ENCODE measurements at places on chromosomes 3 and 15.

- no peak for DNase-seq
Measured at GRCh38 chr15:77983091-77983707, 94.3 kb downstream of the TBC1D2B start.

- no peak for DNase-seq
Measured at GRCh38 chr3:10996345-10997013, 3.9 kb downstream of the SLC6A1 start.

DNA sequence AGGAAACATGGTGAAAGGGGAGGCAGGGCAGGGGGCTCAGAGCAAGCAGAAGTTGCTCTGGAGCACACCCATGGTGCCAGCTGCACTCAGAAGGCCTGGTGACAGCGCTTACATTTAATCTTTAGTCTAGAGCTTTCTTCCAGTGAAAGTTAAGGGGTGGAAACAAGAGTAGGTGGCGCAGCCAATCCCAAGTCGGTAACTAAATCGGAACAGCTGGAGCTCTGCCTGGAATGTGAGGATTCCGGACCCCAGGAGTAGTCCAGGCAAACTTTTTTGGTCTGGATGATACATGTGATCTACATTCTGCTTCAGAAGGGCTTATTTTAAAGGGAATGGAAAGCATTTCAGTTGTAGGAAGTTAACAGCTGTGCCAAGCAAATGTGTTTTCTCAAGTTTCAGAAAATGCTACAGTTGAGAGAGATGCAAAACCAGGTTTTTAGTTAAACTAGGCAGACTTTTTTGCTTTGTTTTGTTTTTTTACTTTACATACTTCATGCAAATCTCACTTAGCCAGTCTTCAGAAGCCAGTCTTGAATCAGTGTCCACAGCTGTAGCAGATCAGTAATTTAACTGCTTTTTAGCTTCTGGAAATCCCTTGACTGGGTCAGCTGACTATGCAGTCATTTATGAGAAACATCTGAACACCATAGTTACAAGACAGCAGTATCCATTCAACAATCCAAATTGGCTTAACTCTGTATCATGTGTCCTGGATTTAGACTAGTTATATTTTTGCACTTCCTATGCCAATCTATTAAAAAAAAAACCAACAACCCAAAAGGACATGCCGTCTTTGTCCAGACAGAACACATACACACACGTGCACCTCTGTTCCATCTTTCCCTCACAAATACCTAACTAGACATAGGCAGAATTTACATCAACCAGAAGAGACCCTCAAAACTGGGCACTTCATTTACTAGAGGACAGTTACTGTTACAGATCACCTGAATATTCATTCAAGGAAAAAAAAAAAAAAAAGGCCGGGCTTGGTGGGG, 33.2 kb downstream of the ZNF106 start:
- no peak for DNase-seq

GRCh38 chr15:52893338-52893737, 103.2 kb upstream of the ONECUT1 start:
- no peak for DNase-seq

GRCh38 chr3:127697551-127698240, 24.9 kb downstream of the ABTB1 start:
- DNase-seq, result peak; percentile 40

- no peak for DNase-seq
Measured at GRCh38 chr3:20055020-20055775, 15.0 kb downstream of the KAT2B start.

DNA sequence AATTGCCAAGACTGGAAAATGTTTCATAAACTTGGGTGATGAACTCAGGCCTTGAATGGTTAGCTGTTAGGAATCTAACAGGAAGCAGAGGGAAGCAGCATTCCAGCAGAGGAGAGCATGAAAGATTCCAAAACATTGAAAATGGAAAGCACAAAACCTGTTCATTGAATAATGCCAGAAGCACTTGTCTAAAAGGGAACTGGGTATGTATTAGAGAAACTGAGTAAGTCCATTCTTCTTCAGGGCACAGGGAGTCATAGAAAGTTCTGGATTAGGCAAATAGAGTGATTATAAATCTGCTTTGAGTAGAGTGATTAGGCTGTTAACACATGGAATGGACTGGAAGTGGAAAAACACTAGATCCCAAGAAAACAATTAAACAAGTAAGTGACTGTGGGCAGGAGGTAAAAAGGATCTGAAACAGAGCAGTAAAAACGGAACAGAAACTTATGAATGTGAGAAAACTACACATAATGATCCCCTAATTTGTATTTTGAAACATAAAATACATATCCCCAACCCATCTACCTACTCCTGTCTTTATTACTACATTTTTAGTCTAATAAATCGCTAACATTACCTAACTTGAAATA, 343.4 kb downstream of the TBC1D5 start:
- no peak for DNase-seq

- DNase-seq, result no peak
Measured at GRCh38 chr3:4615750-4616149, 122.6 kb downstream of the ITPR1 start.

DNA sequence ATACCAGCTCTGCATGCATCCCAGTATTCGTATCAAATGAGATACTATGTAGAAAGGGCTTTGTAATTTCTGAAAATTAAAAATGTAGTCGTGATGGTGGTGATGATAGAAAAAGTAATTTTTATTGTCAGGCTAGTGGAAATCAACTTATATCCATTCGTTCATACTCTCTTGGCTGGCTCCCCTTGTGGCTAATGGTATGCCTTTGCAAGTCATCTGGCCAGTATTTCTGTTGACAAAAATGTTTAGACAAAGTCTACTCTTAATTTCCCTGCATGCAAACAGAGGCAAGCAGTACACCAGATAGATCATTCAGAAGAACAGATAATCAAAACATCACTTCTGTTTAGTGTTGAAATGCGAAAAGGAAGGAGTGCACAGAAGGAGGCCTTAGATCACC, 49.6 kb upstream of the DUT start:
- no peak for DNase-seq

- DNase-seq, result no peak
Measured at GRCh38 chr15:88664151-88664778, 25.4 kb downstream of the ISG20 start.

GRCh38 chr3:105473521-105474223, 107.0 kb downstream of the ALCAM start:
- no peak for DNase-seq

GRCh38 chr3:138418601-138419206, 15.7 kb upstream of the ESYT3 start:
- DNase-seq, result no peak

DNA sequence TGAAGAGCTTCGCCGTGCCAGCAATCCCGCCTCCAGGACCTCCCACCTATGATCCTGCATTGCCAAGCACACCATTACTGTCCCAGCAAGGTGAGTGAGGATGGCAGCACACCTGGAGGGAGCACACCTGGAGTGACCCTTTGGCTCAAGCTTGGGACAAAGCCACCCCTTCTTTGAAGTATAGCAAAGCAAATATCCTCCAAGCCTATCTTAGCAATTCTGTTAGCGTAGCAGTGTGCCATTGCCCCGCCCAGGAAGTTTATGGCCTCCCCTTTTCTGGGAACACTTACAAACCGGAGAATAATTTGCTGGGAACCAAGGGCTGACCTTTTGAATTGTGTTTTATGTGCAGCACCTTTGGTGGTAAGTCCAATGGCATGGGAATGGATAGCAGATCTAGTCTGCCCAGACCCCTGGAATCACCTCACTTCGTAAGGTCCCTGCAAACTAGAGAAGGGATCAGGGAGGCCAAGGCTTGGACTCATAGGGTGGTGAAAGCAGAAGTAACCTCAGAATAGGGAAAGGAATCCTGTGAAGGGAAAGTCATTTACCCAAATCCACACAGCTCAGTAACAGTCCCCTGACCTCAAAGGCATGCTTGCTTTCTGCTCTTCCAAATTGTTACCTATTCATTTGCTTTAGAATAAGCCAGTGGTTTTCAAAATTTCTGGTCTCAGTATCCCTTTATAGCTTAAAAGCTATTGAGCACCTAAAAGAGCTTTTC, 70.1 kb downstream of the HCN4 start:
- no peak for DNase-seq

- DNase-seq, result no peak
Measured at GRCh38 chr15:34038871-34039789, at the start of gene AVEN. Gene AVEN (minus strand): TSS chr15:34039204. CDS start chr15:34039046, 158 bp downstream.

- no peak for DNase-seq
Measured at GRCh38 chr3:116298151-116298550, 147.1 kb downstream of the LSAMP start.

DNA sequence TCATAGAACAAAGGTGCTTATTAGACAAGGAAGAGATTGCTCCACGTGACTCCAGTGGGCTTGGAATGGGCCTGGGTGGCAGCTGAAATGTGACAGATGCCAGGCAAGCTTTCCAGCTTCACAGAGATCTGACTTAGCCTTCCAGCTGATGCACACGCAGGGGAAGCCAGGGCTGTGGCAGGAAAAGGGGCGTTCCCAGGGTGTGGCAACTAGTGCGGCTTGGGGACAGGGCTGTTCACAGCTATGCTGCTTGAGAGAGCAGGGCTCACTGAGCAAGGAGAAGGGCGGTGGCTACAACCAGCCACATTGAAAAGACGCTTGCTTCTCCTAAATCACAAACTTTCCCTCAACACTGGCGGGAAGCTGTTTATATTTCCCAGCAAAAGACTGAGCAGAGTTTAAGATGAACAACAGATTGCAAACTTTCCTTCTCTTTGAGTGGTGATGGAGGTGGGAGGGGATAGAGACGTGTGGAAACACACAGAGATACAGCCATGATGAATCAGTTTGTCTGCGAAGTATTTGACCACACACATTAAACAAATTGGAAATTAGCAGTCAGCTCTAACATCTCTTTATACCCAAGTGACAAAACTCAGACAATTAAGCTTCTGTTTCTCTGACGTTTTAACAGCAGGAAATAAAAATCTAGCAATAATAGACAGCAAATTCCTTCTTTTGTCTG, 127.5 kb downstream of the BDH1 start:
- no peak for DNase-seq

DNA sequence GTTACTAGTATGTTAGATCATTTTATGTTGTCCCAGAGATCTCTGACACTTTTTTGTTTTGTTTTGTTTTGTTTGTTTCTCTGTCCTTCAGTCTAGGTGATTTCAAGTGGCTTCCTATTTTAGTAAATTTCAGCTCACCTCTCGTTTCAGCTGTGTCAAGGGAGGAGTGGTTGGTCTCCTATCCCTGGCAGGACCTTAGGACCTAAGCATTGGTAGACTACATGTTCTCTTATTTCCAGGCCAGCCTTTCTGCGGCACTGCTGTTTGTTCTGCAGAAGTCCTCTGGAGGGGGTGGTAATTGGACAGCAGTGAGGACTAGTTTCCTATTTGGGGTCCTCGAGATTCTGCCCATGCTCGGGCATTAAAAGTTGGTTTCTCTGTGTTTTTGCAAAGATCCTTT, 31.8 kb downstream of the MGA start:
- DNase-seq, result no peak

GRCh38 chr3:157063926-157064325, 96.0 kb downstream of the CCNL1 start:
- DNase-seq, result no peak

DNA sequence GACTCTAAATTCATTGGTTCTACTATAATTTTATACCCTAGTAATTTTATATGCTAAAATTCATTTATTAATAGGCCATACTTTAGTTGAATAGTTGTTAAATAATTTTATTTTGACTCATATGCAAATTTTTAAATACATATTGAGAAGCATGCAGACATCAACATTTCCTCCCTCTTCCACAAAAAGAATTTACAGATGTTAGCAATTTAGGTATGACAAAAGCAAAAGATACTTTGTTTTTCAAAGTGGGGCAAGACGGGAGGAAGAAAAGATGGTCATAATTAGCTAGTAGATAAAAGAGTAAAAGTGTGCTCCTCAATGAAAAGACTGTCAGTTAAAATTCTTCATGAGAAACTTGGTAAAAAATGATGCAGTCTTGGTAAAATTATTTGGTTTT, 148.9 kb upstream of the TSPAN3 start:
- DNase-seq, result no peak

GRCh38 chr3:127001486-127002194, 18.7 kb downstream of the PLXNA1 start:
- DNase-seq, result no peak

GRCh38 chr15:72599855-72600464, 54.5 kb upstream of the GOLGA6B start:
- no peak for DNase-seq

DNA sequence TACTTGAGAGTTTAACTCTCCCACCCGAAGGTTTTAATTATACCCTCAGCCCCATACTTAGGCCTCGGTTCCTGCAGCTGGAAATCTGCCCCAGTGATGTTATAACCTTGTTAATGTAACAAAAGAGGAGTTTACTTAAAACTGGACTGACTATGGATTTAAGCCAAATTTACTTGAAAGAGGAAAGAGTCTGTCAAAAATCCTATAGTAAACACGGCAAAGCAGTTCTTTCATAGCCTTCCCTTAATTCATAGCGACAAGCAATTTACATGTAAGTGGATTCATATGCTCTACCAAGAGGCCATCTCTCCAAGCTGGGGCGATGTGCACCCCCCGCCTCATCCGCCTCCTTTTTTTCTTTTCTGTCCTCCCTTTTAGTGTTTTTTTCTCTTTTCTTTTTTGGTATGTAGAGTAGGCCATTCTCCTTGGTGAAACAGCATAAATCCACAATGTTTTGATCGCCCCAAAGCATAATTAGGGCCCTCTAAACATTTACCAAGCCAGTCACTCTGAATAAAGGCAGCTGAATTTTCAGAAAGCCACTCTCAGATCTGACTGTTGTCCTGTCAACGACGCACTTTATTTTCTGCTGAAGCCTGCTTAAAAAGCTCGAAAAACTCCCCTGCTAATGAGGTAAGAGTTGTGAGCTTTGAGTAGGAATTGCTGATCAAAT, 373.1 kb upstream of the WNT5A start:
- DNase-seq, result no peak

- no peak for DNase-seq
Measured at GRCh38 chr3:33360136-33360825, 79.9 kb downstream of the UBP1 start.

- DNase-seq, result no peak
Measured at GRCh38 chr3:36416599-36416998, 36.3 kb downstream of the STAC start.

DNA sequence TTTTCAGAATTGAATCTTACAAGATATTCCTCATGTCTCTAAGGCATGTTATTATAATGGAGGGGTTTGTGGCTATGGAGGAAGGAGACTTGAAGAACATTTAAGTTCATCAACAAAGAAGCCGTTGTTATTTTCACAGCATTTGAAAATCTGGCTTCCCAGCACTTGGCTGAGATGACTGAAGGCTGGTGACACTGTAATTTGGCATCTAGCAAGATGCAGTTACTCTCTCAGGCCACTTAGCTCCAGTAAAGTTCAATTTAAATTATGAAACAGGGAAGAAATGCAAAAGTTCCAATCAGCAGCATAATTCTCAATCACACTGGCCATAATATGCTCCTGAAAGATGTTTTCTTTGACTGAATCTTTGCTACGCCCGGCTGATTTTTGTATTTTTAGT, 139.4 kb upstream of the NUDT16 start:
- DNase-seq, result no peak
